Stimulated activated CD4-positive, alpha-beta T cell treated with anti-CD3 and anti-CD28 coated beads, TNF-alpha, amount 100 ng/mL, for 24 hours (primary cell): ENCODE measurements at places on chromosomes 5 and 9.

DNA sequence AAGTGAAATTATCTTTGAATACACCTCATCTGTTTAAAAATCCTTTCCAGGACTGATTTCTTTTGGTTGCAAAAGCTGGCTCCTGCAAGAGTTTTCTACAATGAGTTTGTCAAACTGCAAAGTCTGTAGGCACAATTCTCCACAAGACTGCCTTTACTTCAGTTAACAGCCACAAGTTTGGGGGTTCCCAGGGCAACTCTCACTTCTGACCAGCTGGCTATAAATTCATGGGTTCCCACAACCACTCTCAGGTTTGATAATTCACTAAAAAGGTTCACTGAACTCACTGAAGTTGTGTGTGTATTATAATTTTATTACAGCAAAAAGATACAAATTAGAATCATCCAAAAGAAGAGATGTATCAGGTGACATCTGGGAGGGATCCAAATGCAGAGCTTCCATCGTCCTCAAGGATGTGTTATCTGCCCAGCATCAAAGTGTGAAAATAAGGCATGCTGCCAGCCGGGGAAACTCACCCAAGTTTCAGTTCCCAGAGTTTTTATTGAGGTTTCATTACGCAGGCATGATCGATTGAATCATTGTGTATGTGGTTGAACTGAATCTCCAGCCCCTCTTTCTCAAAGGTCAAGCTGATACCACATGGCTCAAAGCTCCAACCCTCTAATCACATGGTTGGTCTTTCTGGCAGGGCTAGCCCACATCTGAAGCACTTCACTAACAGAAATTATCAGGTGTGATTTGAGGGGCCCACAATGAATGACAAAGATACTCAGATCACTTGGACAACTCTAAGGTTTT lies 19.0 kb upstream of the PSIP1 start:
- DNase-seq: no peak

DNA sequence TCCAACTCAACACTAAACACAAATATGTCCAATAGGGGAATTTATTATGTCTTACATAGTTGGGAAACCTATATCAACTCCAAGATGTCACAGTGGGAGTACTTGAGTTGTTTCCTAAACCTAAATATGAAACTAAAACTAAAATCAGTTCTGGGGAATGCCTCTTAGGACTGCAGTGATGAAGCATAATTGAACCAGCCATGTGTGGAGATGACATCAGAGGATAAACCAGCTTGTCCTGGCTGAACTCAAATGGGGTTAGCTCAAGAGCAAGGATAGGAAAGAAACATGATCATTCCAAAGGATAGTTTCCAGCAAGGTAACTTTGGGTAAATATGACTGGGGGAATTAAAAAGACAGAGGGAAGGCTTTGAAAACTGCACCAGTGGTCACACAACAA lies 88.9 kb upstream of the PLPPR1 start:
- DNase-seq: no peak

DNA sequence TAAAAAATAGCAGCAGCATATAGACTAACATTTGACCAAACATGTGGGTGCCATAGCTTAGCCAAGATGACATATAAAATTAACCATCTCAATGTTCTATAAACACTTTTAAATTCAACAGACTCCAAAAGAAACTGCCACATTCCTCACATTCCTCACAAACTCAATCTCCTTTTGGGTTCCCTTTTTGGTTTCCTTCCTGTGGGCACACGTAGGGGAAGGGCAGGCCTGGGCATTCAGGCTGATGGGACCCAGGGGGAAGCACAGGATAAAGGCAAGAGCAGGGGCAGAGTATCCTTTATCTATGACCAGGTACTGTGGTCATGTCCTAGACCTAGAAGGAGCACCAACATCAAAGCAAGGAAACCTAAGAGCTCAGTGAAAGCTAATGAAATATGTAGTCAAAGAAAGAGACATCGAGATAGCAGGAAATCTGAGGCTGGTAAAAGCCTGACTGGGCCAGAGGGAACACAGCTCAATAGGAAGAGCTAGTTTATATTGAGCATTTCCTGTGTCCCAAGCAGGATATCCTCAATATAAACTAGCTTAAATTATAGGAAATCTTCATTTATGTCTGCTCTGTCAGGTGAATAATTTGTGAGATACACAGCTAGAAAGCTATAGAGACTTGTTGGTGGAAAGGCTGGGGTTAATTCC lies 13.6 kb upstream of the ERAP1 start:
- DNase-seq: no peak

DNA sequence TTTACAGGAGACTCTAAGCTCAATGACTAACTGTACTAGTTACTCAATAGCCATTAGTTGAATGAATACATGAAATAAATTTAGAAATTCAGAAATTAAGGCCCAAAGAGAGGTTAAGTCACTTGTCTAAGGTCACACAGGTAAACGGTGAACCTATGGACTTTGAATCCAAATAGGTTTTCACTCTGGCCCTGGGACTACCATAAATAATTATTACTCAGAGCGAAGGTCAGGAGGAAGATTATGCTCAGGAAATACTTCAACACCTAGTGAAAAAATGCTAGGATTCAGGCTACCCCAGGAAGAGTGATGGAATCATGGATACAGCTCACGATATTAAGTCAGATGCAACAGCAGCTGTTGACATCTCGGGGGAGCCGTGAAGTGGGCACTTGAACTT lies 417.4 kb downstream of the GABRG2 start:
- no peak for DNase-seq

GRCh38 chr9:135210676-135211523 lies 123.4 kb downstream of the OLFM1 start:
- no peak for DNase-seq

DNA sequence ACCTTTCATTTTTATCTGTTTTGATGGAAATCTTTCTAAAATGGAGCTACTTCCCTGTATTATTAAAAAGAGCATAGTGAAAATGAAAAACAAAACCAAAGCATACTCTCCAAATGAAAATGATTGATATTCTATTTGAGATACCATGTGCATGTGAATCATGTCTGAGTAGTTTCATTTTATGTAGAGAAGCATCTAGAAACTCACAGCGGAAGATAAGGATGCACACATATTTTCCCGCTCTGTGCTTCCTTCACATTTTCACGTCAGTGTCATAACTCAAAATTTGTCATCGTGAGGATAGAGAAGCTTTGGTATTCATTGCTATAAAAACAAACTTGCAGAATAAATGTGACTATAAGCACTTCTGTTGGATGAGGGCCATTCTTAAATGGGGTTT lies 34.0 kb upstream of the CLINT1 start:
- no peak for DNase-seq

DNA sequence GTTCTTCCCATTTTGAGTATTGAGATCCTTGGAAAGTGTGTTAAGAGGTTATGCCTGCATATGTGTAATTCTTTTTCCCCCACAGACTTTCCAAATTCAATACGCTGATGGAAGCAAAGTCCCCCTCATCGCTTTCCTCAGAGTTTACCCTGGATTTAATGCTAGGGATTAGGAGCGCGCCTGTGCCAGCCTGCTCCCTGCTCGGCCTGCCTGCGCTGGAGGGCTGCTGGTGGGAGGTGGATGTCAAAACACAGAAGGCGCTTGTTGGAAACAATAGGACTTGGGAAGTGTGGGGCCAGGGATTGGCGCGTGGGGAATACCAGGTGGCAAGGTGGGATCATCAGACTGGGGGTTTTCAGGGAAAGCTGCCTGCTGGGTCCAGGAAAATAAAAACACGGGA lies 39.8 kb upstream of the PTCH1 start:
- no peak for DNase-seq

DNA sequence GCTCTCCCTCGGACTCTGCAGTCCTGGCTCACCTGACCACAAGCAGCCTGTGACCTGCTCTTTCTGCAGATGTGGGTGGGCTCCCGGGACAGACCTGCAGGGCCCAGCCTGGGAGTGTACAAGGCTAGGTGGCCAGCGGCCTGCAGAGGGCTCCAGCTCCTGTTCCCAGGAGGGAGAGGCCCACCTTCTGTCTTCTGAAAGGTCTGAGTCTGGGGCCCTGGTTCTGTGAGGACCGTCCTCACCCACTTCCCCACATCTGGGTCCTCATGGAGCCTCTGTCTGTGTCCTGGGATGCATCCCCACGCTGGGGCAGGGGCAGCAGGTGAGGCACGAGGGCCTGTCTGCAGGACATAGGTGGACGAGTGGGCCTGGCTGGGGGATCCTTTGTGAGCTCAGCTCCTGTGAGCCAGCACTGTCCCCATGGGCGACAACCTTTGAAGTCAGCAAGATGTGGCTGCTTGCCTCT lies 43.7 kb downstream of the PHF2 start:
- no peak for DNase-seq
